ENCODE measurements at places on chromosomes 12 and 14.
A peak's percentile ranks its signal among the peaks of the same experiment; 100 is the strongest.

- DNase-seq: no peak
Observed at GRCh38 chr12:47396902-47397663, 308.7 kb downstream of the RPAP3 start.

DNA sequence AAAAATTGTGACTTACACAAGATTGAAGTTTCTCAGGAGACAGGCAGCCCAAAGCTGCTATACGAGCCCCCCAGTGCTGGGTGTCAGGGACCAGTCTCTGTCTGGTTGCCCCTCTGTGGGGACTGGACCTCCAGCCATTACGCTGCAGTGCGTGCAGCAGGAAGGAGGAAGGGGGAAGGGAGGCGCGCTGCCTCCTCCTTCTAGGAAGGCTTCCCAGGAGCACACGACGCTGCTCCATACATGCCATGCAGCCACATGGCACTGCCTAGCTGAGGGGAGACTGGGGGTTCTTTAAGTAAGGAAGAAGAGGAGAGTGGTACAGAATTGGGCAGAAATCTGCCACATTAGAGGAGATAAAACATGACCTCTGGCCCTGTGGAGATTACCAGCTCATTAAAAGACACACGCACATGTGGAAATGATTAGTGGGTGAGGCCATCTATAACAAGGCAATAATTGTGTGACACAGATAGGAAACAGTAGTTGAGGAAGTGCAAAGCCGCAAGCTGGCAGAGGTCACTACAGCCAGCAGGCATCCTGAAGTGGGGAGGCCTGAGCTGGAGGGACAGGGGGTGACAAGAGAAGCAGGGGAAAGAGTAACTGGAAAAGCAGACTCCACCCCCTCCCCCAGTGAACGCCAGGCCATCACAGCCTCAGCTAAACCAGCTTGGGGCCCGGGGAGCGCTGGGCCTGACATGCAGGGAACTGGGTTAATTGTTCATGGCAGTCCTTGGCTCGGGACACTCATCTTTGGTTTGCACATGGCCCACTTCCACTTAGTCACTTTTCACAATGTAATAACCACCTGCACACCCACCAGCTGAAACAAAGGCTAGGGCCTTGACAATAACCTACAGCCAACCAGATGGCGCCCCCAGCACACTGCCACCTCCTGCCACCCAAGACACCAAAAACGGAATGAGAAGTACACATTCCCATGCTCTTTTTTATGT lies 39.6 kb downstream of the CCDC88C start:
- no peak for DNase-seq

- DNase-seq: no peak
Observed at GRCh38 chr12:121653999-121654398, 15.5 kb downstream of the MORN3 start.

- no peak for DNase-seq
Observed at GRCh38 chr14:72714094-72714493, 179.8 kb downstream of the DPF3 start.

DNA sequence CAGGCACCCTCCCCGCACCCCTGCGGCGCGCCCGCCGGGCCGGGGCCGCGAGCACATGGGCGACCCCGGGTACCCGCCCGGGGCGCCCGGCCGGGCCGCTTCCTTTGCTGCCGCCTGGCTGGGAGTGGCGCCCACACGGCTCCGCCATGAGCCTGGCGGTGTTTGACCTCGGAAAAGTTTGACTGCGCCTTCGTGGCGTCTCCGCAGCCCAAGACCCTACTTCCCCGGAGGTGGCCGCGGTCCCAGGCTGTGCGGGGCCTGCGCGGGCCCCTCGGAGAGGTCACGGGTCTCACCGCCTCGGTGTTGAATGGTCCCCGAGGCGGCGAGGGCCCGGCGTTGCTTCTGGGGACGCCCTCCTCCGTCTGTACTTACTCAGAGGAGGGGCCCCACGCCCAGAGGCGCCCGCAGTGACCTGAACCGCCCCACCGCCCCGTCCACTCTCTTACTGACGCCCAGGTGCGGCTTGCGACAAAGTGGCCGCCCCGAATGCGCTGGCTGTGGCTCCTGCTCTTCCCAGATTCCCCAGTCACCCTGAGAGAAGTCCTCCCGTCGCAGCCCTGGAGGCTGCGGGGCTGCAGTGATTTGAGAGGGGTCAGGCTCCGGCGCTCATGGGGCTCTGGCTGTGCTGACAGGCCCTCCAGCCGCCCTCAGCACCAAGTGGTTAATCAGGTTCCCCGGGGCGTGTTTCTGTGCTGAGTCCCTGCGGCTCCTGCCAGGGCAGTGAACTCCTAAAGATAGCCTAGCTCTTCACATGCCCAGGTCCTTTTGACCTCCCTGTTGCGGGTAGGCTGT lies 5.8 kb downstream of the KMT5A start:
- no peak for DNase-seq

DNA sequence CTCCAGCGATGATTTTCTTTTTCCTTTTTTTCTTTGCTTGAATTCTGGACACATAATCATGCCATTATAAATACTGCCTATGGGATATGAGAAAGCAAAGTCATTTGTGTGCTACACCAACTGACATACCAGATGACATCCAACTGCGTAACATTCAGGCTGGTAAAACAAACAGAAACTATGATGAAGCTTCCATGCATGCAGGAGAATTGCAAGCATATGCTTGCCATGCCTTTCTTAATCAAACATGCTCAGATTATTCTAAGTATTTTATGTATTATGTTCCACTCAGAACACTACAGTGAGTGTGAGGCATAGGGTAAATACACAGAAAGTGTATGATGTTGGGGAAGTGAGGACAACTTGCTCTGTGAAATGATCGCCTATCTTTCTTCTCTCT lies 97.4 kb downstream of the C12orf50 start:
- DNase-seq: no peak

GRCh38 chr14:75982266-75983018 lies 647 bp upstream of the TGFB3 start:
- DNase-seq: peak; percentile 58

GRCh38 chr12:108722992-108723766 lies 8.1 kb downstream of the CORO1C start:
- DNase-seq: no peak

- no peak for DNase-seq
Observed at GRCh38 chr12:21725731-21726130, 48.8 kb downstream of the KCNJ8 start.

DNA sequence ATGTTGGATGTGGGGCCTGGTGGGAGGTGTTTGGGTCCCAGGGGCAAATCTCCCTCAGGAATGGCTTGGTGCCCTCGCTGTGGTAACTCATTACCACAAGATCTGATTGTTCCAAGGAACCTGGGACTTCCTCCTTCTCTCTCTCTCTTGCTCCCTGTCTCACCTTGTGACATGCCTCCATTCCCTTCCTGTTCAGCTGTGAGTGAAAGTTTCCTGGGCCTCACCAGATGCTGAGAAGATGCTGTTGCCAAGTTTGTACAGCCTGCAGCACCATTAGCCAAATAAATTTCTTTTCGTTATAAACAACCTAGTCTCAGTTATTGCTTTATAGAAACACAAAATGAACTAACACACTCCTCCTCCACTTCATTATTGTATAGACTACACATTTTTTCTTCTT lies 759.8 kb upstream of the MDGA2 start:
- DNase-seq: no peak

- DNase-seq: no peak
Observed at GRCh38 chr12:7959278-7959677, 23.3 kb upstream of the SLC2A3 start.

DNA sequence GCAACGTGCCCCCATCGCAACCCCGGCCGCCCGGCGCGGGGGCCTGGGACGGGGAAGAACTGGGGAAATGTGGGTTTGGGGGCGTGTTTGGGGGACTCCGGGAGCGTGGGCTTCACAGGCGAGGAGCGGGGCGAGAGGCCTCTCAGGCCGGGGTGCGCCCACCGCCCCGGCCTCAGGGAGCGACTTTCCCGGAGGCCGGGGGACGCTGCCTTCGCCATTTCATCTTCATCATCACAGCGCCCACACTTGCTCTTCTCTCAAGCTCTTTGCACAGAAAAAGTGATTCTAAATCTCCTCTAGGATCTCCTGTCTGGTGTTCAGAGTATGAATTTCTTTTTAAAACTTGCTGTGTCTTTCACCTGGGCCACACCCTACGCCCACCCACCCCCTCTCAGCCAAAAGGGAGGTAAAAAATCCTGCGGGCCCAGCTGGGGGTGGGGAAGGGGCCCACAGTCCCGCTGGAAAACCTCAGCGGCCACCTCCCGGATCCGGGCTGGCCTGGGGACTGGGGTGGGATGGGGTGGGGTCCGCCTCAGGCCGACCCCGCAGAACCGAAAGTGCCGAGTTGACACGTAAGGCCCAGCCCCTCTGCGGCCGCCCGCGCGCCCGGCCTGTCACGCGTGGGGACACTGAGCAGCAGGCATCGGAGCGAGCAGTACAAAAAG lies 7.4 kb downstream of the CDKN1B start:
- no peak for DNase-seq

GRCh38 chr14:63283884-63284248 lies 34.9 kb downstream of the GPHB5 start:
- DNase-seq: no peak

- DNase-seq: no peak
Observed at GRCh38 chr14:73727166-73727565, 13.0 kb upstream of the PNMA1 start.

DNA sequence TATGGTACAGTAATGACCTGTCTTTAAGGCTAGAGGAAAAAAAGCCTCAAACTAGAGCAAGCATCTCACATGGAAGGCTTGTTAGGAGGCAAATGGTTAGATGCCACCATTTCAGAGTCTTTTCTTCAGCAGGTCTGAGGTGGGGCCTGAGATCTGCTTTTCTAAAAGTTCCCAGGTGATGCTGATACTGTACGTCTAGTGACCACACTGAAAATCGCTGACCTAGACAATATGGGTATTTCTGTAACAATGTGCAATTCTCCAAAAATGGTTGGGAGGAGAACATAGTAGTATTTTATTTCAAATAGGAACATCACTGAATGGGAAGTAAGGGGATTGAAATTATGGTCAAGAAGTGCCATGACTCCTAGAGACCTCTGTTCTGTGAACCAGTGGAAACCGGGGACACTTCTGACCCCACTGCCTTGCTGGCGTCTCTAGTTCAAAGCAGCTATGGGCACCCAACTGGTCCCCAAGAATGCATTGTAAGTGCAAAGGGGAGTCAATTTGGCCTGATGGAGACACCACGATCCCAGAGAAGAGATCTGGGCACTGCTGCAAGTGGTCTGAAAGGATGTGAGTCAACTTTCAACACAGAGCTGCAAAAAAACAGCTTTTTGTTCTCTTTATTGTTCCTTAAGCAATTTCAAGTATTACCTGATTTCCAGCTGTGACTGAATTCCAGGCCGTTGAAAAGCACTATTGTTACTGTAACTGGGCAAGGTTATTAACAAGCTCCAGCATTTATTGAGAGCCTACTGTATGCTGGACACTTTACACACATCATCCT lies 54.4 kb upstream of the PLEKHG7 start:
- DNase-seq: no peak

GRCh38 chr12:52349196-52349595 lies 18.1 kb downstream of the KRT85 start:
- DNase-seq: no peak

DNA sequence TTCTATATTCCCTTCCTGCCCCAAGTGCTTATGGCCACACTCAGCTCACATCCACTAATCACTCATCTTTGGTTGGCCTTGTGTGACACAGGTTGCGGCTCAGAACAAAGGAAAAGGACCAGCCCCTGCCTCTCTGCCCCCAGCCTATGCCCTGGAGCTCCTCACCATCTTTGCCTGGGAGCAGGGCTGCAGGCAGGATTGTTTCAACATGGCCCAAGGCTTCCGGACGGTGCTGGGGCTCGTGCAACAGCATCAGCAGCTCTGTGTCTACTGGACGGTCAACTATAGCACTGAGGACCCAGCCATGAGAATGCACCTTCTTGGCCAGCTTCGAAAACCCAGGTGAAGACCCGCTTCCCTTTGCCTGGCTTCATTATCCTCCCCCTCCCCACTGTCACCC lies 15.8 kb upstream of the OAS2 start:
- no peak for DNase-seq

DNA sequence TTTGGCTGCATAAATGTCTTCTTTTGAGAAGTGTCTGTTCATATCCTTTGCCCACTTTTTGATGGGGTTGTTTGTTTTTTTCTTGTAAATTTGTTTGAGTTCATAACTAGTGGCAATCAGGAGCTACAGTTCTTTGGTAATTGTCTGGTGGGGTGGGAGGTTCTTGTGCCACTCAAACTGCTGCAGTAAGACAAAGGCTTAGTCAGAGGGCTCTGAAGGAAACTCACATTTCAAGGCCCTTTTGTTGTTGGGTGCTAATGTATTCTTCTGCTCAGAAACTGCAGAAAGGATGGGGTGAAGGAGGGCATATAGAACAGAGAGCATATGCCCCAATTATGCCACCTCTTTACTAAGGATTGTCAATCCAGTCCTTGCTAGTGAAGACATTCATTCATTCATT lies 21.9 kb downstream of the MYRFL start:
- DNase-seq: no peak

- no peak for DNase-seq
Observed at GRCh38 chr12:52427083-52427482, 7.1 kb downstream of the KRT75 start.

DNA sequence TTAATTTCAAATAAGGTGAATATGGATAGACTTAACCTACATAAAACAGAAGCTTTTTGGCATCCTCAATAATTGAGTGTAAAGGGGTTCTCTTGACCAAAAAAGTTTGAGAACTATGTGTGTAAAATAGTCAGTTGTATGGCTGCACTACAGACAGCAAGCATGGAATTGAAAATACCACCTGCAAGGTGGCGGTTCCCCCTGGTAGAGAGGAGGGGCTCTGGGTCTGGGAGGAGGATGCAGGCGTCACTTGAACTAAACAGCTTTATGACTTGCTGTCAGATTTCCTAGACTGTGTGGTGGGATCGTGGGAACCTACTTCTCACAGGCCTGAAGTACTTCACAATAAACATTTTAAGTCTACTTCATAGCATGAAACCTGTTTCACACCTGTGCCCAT lies 6.3 kb downstream of the EVL start:
- no peak for DNase-seq

GRCh38 chr12:1013618-1014489 lies 22.8 kb downstream of the ERC1 start:
- DNase-seq: no peak

DNA sequence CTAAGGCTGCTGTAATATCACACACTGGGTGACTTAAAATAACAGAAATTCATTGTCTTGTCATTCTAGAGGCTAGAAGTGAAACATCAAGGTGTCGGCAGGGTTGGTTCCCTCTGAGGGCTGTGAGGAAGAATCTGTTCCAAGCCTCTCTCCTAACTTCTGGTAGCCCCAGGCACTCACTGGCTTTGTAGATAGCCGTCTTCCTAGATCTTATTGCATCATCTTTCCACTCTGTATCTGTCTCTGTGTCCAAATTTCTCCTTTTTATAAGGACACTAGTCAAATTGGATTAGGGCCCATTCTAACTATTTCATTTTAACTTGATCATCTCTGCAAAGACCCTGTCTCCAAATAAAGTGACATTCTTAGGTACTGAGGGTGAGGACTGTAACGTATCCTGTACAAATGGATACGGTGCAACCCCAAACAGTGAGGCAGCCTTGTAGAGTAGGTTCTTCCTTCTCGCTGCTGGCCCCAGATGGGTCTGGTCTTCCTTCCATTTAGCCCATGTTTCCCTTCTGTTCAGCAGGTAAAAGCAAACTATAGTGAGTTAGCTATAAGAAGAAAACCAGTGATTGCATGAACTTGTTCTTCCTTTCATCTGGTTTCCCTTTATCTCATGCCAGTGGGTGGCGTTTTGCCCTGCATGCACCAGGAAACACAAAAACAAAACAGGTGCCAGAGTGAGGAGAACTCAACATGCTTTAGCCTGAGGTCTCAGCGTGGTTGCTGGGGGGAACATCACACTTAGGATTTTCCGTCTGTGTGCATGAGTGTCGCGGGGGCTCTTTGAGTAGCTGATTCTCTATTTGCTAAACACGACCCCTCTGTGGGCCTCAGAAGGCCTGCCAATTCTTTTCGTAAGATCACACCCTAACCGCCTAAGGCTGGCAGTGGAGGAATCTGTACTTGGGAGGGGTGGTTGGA lies 19.5 kb downstream of the TTC9 start:
- DNase-seq: no peak

All from stimulated activated CD4-positive, alpha-beta T cell treated with anti-CD3 and anti-CD28 coated beads, TNF-alpha, amount 100 ng/mL, for 1 hour (primary cell).